Kidney capillary endothelial cell (primary cell): ENCODE measurements at places on chromosomes 2 and 18.

DNA sequence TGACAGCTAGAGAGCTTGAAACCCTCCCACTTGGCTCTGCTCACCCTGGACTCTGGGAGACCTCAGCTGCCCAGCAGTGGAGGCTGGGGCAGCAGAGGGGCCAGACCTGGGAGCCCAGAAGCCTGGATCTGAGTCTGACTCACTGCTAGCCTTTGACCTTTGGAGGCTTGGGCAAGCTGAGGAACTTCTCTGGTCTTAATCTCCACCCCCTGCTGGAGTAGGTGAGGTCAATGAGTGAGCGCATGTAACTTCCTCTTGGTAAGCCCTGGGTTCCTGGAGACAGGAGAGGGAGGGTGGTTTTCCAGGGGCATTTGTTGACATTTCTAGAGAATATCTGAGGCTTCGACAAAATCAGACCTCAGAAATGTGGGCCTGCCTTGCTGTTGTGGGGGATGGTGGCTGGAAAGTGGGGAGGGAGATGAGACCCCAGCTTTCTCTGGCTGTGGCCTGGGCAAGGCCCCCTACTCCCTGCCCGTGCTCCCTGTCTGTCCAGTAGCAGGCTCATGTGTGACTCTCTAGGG, 73.0 kb upstream of the YWHAQ start:
- peak; percentile 56 for DNase-seq

DNA sequence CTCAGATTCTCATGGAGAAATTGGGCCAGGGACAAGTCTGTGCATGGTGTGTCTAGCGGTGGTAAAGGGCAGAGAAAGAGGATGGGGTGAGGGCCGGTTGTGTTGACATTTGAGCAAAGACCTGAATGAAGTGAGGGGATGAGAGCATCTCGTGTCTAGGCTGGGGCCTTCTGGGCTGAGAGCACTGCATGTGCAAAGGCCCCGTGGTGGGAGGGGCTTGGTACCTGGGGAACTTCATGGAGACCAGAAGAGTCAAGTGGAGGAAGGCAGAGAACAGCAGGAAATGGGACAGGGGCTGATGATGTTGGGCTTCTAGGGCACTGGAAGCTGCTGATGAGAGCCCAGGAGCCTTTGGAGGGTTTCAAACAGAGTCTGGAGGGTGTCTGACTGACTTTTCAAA, 76.8 kb downstream of the SH3BP4 start:
- DNase-seq = no peak

- no peak for DNase-seq
These were observed 14.5 kb downstream of the CERS6 start for GRCh38 chr2:168470320-168471162.

GRCh38 chr18:26710470-26711096, 154.9 kb downstream of the AQP4 start:
- no peak for DNase-seq

DNA sequence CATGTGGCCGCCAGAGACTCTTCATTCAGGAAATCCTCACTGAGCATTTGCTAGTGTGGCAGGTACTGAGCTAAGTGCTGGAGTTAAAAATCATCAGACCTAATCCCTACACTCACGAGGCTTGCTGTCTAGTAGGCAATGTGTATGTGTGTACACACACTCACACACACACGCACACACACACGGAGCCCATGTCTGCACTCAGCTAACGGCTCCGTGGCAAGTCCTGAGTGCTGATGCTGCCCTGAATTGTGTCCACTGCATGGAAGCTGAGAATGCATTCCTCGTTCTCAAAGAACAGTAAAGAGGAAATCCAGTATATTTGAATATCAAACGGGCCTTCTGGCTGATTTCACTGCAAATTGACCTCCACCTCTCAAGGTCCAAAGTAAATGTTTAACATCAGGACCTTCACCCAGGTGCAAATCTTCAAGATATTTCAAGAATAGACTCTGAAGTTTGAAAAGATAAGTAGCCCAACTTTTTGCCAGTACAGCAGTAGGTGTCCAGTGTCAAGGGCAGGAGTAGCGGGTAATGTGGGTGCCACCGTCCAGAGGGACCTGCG, 136.1 kb upstream of the TTC39C start:
- no peak for DNase-seq

- DNase-seq = no peak
These were observed 5.6 kb downstream of the DSC1 start for GRCh38 chr18:31156821-31157763.

- no peak for DNase-seq
These were observed 18.8 kb downstream of the TEX44 start for GRCh38 chr2:231611273-231612108.

DNA sequence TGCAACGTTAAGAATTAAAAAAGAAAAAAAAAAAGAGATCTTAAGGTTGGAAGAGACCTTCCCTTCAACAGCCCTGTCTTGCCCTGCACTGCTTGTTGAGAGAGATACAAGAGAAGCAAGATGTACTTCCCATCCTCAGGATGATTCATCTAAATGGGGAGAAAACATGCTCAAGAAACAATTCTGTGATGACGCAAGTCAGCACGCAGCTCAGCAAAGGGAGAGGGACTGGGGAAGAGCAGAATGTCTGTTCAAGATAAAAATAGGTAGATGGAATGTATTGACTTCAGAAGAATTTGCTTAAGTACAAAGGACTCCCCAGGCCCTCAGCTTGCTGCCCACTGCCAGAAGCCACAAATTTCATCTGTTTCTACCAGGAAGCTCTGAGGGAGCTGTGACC, 198.2 kb upstream of the SPRED2 start:
- DNase-seq = no peak
